ENCODE measurements at places on chromosomes 11 and 22.

DNA sequence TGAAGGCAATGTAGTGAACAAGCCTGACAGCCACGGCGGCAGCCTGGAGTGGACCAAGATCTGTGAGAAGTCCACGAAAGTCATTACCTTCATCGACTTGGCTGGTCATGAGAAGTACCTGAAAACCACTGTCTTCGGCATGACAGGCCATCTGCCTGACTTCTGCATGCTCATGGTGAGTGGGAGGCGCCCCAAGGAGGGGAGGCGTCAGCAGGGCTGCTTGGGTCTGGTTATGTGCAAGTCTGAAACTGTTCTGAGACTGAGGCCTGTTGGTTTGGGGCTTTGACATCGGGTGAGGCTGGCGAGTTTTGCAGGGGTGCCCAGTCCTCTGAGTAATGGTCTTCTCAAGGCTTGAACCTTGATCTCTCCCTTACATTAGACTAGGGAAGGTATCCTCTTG is 11.1 kb downstream of the GTPBP1 start:
- no peak for DNase-seq

DNA sequence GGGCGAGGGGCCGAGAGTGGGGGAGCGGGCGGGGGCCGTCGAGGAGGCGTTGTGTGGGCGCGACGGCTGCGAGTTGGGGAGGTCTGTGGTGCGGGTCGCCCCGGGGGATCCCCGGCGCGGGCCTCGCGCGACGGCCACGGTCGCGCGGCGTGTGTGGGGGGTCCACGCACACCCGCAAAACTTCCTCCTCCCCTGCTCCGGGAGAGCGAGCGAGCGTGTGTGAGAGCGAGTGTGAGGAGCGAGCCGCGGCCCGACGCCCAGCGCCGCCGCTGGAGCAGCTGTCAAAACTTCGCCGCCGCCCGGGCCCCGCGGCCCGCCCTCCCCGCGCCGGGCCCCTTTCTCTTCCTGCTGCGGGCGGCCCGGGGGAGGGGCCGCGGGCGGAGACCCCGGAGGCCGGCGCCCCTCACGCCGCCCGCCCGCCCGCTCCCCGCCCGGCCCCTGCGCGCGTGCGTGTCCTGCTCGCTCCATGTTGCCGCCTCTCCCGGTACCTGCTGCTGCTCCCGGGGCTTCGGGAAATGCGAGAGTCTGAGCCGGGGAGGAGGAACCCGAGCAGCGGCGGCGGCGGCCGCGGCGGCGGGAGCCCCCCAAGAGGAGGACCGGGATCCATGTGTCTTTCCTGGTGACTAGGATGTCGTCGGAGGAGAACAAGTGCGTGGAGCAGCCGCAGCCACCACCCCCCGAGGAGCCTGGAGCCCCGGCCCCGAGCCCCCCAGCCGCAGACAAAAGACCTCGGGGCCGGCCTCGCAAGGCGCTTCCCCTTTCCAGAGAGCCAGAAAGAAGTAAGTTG is 9.0 kb upstream of the CCT8L2 start:
- DNase-seq: no peak

DNA sequence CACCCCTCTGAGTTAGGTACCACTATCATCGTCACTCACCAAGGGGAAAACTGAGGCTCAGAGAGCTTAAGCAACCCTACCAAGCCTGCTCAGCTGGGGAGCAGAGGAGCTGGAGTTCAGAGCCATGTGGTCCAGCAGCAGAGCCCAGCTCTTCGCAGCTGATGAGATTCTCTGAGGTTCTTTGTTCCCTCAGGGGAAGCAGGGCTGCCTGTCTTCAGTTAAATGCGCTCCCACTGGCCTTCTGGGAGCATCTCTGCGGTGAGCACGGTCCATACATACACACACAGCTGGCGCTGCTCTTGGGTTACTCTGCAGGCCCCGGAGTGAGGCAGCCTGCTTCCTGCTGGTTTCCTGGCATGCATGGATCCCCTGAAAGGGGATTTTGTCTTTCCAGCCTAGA is 5.2 kb upstream of the PTGDR2 start:
- no peak for DNase-seq

- DNase-seq: no peak
Observed at GRCh38 chr11:8250434-8250833, 13.2 kb downstream of the LMO1 start.

GRCh38 chr11:1807264-1807995 is 27.4 kb upstream of the SYT8 start:
- no peak for DNase-seq

DNA sequence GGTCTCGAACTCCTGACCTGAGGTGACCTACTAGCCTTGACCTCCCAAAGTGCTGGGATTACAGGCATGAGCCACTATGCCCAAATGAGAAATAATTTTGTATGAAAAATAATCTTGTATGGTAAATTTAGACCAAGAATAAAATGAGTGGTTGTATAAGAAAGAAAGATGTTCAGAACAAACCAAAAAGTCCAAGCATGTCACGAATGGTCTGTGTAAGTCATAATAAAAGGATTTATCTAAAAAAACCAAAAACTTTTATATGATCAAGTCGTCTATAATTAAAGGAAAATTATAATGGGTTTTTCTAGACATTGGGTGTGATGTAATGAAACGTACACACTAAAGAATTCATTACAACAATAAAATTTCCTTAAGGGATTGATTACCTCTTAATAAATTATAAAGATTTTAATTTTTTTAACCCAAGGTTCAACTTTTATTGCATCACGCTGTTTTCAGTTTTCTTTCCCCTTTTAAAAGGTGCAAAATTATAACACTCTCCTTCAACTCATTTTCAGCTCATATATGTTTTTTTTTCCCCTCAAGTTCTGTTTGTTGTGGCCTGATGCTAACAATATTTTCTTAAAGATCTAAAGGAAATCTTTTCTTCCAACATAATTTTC is 8.9 kb upstream of the AQP11 start:
- DNase-seq: no peak

DNA sequence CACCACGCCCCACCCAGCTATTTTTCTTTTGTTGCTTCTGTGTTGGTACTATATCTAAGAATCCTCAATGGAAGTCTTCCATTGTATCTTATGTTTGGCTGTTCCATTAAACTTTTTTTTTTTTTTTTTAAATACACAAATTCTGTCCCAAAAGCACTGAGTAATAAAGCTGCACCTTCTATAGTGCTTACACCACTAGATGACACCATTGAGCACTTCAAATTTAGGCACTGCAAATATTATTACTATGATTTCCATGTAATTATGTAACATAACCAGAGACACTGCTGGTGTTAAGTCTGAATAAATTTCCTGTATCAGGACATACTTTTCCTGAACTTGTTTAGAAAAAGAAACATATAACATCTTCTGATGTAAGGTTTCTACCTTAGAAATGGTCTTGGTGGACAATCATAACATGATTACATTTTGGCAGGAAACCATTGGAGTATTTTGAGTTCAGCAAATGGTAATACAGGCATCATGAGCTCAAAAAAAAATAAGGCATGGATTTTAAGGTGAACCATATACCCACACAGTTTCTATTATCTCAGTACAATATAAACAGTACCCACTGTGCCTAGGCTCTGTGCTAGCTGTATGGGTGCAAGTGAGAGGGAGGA is 110.5 kb downstream of the ATG16L2 start:
- DNase-seq: no peak

- no peak for DNase-seq
Observed at GRCh38 chr22:28837640-28838039, 37.3 kb upstream of the XBP1 start.

DNA sequence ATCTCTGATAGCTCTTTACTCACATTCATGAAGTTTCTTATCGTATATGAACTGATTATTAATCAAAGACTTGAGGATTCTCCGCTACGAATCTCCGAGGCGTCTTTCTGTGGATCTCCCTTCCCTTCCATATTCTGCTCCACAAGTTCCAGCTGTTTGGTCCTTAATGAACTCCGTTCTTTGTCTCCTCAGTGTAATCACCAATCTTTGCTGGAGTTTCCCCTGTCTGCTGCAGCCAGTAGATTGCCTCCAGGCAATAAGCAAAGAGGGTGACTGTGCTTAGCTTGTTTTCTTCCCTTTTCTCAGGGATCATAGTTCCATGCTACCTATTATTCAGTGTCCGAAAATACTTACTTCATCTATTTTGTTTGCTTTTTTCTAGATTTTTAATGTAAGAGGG is 169.6 kb upstream of the FOLH1 start:
- DNase-seq: no peak

All from NCI-H2107 (cell line).